Fibroblast of skin of left quadriceps (primary cell): ENCODE measurements at places on chromosomes 12 and 14.

GRCh38 chr14:46988312-46988711, 336.7 kb upstream of the RPL10L start:
- DNase-seq, result no peak

- no peak for DNase-seq
These were observed 228.9 kb upstream of the G2E3 start for GRCh38 chr14:30330033-30330432.

DNA sequence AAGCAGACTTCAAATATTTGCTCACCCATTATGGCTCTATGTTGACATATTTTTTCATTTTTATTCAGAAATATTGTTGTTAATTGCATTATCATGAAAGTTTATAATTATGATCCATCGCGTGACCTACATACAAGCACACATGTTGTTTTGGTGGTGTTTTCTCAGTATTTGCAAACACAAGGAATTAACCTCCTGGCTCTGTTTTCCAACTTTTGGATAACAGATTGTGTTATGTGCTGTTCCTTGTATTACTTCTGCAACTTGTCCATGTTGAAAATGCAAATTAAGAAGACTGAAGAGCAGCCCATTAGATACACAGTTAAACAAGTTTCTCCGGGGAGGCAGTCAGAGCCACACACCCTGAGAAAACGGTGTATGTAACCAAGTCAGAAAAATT, 201.2 kb downstream of the SEC23A start:
- no peak for DNase-seq

GRCh38 chr14:81066672-81067071, 111.3 kb downstream of the TSHR start:
- no peak for DNase-seq

DNA sequence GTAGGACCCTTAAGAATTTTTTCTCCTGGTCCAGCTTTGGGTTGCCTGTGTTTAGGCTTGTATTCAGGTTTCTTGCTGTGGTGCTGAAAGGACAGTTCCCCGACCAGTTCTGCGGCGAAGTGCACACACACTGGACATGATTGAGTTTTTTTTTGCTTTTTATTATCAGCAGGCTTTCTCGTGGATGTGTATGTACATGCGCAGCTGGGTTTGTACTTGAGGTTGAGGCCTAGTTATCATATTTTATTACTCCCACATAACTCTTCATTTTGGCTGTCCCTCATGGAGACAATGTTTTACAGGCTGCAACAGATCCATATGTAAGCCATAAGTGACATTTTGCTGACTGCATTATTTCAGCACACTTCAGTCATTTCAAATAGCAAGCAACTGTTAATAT, 2.5 kb downstream of the SCN8A start:
- peak; percentile 42 for DNase-seq

DNA sequence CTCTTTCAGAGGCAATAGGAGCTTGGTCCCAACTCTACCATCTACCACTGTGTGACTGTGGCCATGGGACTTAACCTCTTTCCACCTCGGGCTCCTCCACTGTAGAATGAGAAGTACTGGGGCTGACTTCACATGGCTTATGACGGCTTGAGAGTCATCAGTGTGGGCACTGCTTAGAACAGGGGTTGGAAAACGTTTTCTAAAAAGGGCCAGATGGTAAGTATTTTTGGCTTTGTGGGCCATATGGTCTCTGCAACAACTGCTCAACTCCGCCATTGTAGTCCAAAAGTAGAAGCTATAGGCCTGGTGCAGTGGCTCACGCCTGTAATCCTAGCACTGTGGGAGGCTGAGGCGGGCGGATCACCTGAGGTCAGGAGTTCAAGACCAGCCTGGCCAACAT, 69.2 kb upstream of the LTA4H start:
- no peak for DNase-seq

GRCh38 chr12:124321556-124322270, 26.8 kb downstream of the RFLNA start:
- no peak for DNase-seq

DNA sequence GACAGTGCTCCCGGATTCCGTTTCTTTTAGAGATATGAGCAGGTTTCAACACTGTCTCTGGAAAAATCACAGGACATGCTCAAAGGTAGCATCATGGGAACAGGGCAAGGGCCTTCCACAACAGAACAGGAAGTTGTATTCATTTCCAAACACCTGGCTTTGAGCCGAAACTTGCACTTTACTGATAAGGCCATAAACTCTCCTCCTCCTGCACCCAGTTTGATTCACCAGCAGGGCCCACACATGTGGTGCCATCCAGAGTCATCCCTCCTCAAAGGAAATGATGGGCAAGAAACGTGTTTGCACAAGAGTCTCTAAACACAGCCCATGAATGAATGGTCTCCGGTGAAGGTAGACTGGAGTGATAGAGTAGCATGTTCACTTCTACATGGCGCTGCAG, 268.4 kb upstream of the FKBP4 start:
- DNase-seq, result no peak

DNA sequence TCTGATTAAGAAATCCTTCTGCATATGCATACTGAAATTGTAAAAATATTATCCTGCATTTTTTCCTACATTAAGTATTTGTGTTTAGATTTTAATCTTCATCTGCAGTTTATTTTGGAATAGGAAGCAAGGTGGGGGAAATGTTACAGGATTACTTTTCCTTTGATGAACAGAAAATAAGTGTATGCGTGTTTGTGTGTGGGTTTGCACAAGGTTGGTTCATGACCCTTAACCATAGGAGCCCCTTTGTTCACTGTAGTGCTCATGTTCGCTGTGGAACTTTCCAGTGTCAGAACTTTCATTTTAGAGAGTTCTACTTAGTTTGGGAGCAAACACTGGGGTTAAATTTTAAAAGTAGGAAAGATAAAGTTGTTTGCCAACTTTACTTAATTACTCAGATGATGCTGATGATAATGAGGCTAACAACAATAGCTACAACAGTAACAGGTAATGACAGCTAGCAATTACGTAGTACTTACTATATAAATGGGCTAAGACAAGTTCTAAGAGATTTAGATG, 6.4 kb upstream of the A2M start:
- no peak for DNase-seq

DNA sequence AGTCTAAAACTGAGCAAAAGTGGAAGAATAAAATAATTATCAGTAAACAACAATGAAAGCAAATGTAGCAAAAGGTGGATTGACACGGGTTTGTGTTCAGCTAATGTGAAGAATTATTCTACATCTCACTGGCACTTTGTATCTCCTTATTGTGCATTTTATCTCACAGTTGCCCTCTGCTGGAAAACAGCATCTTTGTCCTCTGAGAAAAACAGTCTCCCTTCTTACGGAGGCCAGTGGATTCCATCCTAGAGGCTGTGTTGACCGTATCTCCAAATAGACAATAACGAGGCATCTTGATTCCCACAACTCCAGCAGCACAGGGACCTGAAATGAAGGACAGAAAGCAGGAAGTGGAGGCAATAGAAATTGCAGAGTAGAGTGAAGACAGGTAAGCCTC, 51.3 kb upstream of the PLBD1 start:
- no peak for DNase-seq

GRCh38 chr12:132772606-132773005, 11.0 kb upstream of the ANKLE2 start:
- no peak for DNase-seq

DNA sequence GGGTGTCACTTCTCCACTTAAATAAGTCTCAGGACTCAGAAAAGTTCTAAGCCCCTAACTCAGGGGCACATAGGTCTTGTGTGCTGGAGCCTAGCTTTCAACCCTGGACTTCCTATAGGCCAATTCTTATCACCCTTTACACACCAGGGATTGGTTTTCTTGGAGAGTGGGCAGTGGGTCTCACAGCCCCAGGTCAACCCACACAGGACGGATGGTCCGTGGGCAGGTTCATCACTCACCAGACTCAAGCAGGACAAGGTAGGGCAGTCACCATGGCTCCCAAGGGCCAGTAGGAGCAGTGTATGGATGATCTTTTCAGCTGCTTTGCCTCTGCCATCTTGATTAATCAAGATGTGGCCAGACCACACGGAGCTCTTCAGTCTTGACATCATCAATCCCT, 232.5 kb downstream of the SLC41A2 start:
- no peak for DNase-seq

GRCh38 chr12:104423273-104423672, 33.5 kb upstream of the CHST11 start:
- DNase-seq, result no peak

DNA sequence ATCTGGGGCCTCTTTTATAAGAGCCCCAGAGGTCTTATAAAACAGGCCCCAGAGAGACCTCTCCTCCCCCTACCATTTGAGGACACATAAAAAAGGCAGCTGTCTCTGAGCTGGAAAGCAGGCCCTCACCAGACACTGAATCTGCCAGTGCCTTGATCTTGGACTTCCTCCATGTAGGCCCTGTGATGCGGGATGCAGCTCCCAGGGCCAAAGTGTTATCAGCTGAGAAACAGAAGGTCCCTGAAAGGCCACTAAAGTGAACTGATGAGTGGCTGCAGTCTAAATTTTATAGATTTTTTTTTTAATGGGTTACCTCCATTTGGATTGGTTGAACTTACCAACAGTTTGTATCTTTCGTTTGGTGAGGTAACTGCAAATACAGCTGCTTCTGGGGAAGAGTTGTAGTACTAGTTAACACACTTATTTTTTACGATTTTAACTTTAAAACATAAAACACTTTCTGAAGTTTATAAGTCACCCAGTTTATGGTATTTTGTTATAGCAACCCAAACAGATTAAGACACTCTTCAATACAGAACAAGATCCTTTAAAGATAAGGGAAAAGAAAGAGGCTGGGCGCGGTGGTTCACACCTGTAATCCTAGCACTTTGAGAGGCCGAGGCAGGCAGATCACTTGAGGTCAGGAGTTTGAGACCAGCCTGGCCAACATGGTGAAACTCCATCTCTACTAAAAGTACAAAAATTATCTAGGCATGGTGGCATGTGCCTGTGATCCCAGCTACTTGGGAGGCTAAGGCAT, 5.6 kb upstream of the GUCY2C start:
- DNase-seq, result no peak

DNA sequence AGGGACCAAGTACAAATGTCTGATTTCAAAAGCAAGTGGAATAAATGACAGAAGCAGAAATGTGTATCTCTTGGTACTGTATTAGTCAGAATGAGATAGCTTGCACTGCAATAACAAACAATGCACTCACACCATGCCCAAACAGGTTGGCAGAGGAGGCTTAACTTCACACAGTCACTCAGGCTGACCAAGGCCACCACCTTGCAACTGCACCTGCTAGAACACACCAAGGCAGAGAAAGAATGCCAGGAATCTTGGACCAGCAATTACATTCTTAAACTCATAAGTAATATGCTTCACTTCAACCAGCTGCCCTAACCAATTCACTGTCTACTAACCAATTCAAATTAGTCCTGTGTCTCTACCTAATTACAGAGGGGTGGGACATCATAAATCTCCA, 378.3 kb downstream of the BCL11B start:
- no peak for DNase-seq

DNA sequence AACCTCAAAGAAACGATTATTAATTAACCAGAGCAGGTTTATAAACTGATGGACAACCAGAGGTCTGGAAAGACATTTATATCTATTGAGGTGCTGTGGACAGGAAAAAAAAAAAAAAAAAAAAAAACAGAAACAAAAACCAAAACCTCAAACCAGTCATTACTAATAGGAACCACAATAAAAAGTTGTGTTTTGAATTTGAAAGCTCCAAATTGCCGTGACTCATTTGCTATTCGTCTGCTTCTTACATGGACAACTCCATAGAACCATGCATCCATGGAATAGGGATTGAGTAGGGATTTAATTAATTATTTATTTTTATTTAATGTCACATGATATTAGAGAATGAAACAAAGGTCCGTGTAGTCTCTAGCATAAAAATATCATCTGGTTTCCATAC, 134.1 kb upstream of the SSTR1 start:
- no peak for DNase-seq

GRCh38 chr12:52417740-52418139, 11.6 kb upstream of the KRT82 start:
- DNase-seq, result no peak

DNA sequence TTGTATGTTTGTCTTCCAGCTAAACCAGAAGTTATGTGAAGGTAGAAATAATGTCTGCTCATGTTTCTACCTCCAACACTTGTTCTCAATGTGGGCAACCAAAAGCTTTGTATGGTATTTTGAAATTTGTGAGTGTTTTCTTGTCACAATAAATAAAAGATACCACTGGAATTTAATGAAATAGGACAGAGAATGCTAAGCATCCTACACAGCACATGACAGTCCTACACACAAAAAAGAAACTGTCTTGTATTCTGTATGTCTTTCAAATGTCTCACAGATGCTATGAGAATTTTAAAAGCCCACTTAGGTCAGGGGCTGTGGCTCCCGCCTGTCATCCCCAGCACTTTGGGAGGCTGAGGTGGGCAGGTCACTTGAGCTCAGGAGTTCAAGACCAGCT, 68.9 kb downstream of the RALGAPA1 start:
- no peak for DNase-seq

GRCh38 chr12:24632466-24632865, 316.4 kb downstream of the BCAT1 start:
- no peak for DNase-seq

DNA sequence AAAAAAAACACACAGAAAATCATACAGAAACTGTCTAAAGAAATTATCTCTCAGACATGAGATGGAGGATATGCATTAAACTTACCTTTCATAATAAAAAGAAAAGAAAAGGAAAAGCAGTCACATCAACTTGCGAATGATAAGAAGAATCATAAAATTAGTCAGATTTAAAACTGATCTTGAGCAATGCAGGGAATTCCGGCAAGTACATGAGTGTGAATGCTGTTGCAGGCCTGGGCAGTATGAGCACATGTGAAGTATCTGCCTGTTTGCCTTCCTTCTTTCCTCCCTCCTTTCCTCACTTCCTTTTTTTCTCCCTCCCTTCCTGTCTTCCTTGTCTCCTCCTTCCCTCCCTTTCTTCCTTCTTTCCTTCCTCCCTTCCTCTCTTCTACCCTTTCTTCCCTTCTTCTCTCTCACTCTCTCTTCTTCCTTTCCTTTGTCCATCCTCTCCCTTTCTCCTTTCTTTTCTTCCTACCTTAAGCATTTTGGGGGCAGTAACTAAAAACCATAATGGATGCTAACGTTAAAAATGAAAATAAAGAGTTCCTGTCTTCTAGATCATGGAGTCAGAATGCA, 38.5 kb upstream of the SLC6A15 start:
- DNase-seq, result no peak

DNA sequence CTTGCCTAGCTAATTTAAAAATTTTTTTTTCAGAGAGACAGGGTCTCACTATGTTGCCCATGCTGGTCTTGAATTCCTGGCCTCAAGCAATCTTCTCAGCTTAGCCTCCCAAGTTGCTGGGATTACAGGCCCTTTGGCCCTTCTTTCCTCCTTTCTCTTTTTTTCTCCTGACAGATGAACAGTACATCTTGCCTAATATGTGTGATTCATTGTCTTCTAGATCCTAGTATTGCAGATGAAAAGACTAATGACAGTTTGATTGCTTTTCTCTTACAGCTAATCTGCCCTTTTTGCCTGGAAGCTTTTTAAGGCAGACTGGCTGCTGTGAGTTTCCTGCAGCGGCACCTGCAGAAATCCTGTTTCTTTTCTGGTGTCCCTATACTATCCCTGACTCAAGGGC, 12.0 kb downstream of the DEPDC4 start:
- no peak for DNase-seq

GRCh38 chr14:89617481-89618329, 200.7 kb upstream of the FOXN3 start:
- DNase-seq, result peak; percentile 23
